ENCODE measurements at places on chromosomes 4 and X. TPM values are rescaled to one million over a fixed set of nuclear protein-coding genes. Genes with fewer than 3 reads are reported as not detected.

GRCh38 chr4:48490680-48491513, 845 bp downstream of the ZAR1 start:
- H3K4me1 ChIP-seq: no peaks in the 10 kb centered on the region
- H3K36me3 ChIP-seq: no peaks in the 10 kb centered on the region
- peak; percentile 12 for DNase-seq
- H3K4me3 ChIP-seq: no peak overlapping the region
- H3K27ac ChIP-seq: no peak overlapping the region

GRCh38 chr4:153486281-153487151, 20.4 kb downstream of the TMEM131L start:
- peak overlapping the region; percentile 57 for H3K4me3 ChIP-seq
- peak overlapping the region; percentile 92 for H3K27ac ChIP-seq
- H3K4me1 ChIP-seq: peaks cover 78% of the 10 kb centered on the region
- peak; percentile 65 for DNase-seq
- H3K27me3 ChIP-seq: no peaks in the 10 kb centered on the region
- peaks cover 21% of the 10 kb centered on the region for H3K36me3 ChIP-seq

DNA sequence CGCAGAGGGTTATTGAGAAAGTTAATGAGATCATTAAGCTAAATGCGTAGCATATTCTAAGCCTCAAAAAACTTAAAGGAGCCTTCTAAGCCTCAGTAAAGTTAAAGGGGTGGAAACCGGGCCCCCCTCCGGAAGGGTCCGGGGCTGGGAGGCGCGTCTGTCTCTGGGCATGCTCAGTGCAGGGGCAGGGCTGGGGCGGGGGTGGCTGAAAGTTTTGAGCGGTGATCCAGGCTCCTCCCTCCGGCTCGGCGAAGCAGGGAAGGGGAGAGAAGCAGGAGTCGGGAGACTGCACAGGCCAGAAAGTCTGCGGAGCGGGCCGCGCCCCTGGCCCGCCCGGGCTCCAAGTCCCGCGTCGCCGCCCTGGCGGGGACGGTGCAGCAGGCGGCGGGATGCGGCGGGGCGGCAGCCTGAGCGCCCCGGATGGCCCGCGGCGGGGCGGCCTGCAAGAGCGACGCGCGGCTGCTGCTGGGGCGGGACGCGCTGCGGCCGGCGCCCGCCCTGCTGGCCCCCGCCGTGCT, at the start of gene EVC:
Gene EVC, plus strand, starts transcription at position 241 of the 518 bp plus-strand sequence. Its CDS starts 180 bp downstream, at position 421.
- DNase-seq: peak; percentile 45
- peaks cover 46% of the 10 kb centered on the region for H3K27me3 ChIP-seq
- peak within 1 kb of the TSS; percentile 18 for H3K27ac ChIP-seq
- peaks cover 1% of the 10 kb centered on the region for H3K36me3 ChIP-seq

DNA sequence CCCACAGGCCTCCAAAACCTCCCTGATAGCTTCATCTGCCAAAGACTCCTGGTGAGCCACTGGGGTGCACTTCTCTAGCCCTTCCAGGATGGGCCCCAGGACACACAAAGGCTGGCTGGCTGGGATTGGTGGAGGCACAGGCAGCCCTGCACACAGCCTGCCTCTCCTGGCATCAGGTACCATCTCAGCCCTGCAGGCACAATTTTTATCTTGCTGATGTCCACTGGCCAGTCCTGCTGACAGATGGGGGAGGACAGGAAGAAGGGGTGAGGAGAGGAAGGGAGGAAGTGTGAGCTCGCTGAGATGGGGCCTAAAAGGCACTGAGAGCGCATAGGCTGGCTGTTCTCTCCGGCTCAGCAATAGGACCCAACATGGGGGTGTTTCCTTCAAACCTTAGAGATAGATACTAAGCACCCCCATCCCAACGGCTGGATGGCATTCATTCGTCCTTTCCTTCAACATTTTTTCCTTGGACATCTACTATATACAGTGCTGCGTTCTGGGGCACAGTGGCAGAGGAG, 92.7 kb downstream of the PJA1 start:
- no peak for DNase-seq
- no peaks in the 10 kb centered on the region for H3K36me3 ChIP-seq
- H3K4me1 ChIP-seq: no peaks in the 10 kb centered on the region

- DNase-seq: no peak
- H3K4me1 ChIP-seq: peaks cover 12% of the 10 kb centered on the region
- no peaks in the 10 kb centered on the region for H3K36me3 ChIP-seq
- H3K27ac ChIP-seq: no peak overlapping the region
Observed at GRCh38 chr4:87406462-87406861, 15.5 kb upstream of the HSD17B11 start.

GRCh38 chrX:14027511-14028019, 2.1 kb downstream of the GEMIN8 start:
- H3K36me3 ChIP-seq: peaks cover 2% of the 10 kb centered on the region
- H3K4me1 ChIP-seq: peaks cover 39% of the 10 kb centered on the region
- peak overlapping the region; percentile 44 for H3K4me3 ChIP-seq
- no peak for DNase-seq

The MSX1 gene
- not detected for total RNA-seq

The GALNTL6 gene
- total RNA-seq: not detected

Measured in activated CD4-positive, alpha-beta T cell treated with anti-CD3 and anti-CD28 coated beads for 36 hours (primary cell).